ENCODE measurements at places on chromosomes 12 and 14.

- H3K27me3 ChIP-seq, result no peaks in the 10 kb centered on the region
- no peaks in the 10 kb centered on the region for H3K36me3 ChIP-seq
Observed at GRCh38 chr12:80441921-80442320, 2.1 kb upstream of the PTPRQ start.

DNA sequence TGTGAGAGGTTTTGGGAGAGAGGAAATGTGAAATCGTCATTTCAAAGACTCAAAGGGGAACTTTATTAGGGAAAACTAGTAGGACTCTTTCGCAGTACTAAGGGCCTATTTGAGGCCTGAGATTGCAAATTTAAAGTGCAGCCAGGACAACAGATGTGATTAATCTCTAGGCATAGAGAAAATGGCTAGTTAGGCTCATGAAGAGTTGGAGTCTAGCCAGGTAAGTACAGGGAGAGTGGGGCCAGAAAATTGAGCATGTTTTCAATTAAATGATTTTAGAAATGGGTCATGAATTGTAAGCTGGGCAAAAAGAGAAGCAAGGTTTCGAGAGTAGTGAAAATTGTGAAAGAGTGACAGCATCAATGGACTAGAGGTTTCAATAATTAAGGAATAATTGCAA, 91.9 kb upstream of the LMNTD1 start:
- DNase-seq, result no peak
- no peak overlapping the region for H3K27ac ChIP-seq
- no peaks in the 10 kb centered on the region for H3K4me1 ChIP-seq
- H3K4me3 ChIP-seq, result no peak overlapping the region
- no peaks in the 10 kb centered on the region for H3K27me3 ChIP-seq

DNA sequence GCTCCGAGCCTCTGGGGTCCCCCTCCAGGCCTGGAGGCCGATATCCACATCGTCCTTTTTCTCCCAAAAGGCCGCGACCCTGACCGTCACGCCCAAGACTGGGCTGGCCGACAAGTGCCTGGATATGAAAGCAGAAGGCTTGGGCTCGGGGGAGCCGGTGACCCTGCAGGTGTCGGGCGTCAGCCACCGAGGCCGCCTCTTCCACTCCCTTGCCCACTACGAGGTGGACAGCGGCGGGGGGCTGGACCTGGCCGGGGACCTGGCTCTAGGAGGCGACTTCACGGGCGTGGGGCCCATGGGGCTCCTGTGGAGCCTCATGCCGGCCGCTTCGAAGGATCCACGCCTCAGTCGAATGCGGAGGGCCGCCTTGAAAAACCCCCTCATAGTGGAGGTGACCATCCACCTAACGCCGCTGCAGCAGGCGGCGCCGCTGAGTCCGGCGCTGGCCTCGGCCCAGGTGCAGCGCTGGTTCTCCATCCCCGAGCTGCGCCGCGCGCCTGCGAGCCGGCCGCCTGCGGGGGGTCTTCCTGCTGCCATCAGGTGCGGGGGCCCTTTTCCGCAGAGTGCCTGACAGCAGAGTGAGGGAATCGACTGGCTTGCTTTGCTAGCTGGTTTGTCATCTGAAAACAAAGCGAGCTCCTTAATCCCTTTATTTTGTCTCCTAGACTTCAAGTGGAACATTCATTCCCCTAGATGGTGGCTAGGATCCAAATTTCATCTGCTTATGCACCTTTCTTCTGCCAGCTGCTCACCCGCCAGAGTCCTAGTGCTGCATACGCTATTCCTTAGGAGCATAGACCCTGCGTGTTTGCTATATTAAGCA, 10.6 kb upstream of the DNAL1 start:
- H3K27ac ChIP-seq, result no peak overlapping the region
- no peaks in the 10 kb centered on the region for H3K27me3 ChIP-seq
- H3K36me3 ChIP-seq, result no peaks in the 10 kb centered on the region
- no peak for DNase-seq

DNA sequence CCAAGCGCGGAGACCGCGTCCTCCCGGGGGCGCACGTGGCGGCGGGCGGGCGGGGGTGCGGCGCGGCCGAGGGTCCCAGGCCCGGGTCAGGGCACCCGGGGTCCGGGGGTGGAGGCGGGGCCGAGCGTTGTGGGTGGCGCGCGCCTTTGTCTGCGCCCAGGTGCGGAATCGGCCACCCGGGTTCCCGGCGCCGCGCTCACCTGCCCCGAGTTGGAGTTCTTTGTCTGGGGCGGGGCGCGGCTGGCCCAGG, 50.1 kb downstream of the LRCOL1 start:
- H3K27me3 ChIP-seq, result no peaks in the 10 kb centered on the region
- no peak for DNase-seq
- peak overlapping the region; percentile 57 for H3K4me3 ChIP-seq
- no peaks in the 10 kb centered on the region for H3K36me3 ChIP-seq

DNA sequence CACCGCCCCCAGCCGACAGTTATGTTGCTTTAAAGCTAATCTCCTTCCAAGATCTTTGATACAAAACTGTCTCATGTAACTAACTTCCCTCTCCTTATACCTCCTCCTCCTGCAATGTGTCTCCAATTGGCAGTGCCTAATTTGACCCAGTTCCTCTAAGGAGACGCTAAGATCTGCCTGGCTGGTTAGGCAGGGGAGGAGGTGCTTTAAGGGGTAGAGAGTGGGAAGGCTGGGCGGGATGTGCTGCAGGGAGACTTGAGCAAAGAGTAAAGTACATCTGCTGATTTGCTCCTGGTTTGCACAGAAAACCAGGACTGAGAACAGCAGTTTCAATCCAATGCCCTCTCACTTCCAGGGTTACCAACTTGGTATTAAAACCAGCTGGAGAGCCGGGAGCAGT, 7.4 kb upstream of the IKZF4 start:
- no peak for DNase-seq
- no peaks in the 10 kb centered on the region for H3K27me3 ChIP-seq
- no peaks in the 10 kb centered on the region for H3K4me1 ChIP-seq

Measured in breast epithelium (tissue), 4 donors.